Fibroblast of mammary gland (primary cell): ENCODE measurements at places on chromosomes 12 and 14.

- no peak for DNase-seq
Measured at GRCh38 chr14:101133068-101133467, 229.5 kb upstream of the RTL1 start.

- DNase-seq = no peak
Measured at GRCh38 chr12:12665194-12665593, 30.8 kb downstream of the GPR19 start.

DNA sequence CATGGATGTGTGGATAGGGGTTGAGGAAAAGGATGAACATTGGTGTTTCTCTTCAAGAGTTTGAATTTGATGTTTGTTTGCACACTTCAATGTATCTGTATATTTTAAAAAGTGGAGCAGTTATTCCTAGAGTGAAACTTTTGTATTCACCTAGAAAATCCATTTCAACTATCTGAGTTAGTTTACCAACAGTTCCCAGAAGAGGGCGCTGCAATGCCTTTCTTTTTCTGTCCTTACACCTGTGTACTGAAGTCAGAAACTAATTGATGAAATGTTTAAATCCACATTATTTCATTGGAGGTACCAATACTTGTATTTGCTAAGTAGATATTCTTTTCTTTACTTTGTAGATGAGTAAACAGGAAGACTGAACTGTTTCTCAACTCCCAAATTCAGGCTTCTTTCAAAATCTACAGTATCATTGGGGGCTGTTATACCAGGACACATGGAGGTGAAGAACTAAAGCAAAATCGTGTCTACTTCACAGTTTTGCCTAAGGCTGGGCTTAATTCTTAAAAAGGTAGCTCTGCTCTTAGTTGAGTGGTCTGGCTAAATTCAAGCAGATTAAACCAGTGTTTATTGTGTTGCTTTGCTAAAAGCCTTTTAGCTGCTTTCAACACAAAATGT lies 26.6 kb upstream of the KLRB1 start:
- DNase-seq = peak; percentile 59

DNA sequence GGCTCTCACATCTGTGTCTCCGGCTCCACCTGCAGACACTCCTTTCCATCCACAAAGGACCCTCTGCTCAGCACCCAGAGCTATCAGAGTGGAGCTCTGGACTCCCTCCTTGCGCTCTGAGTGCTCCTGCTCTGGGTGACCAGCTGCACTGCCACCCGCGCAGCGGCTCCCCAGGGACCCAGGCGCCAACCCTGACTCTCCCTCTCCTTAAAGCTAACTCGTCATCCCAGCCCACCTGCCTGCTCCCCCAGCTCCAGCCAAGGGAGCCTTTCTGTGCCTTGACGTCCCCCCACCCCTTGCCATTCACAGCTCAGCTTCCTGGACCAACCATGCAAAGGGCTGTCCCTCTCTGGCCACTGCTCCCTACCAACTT lies 99.0 kb downstream of the SETD3 start:
- DNase-seq = no peak

- DNase-seq = no peak
Measured at GRCh38 chr12:21483531-21483930, 17.9 kb downstream of the RECQL start.

DNA sequence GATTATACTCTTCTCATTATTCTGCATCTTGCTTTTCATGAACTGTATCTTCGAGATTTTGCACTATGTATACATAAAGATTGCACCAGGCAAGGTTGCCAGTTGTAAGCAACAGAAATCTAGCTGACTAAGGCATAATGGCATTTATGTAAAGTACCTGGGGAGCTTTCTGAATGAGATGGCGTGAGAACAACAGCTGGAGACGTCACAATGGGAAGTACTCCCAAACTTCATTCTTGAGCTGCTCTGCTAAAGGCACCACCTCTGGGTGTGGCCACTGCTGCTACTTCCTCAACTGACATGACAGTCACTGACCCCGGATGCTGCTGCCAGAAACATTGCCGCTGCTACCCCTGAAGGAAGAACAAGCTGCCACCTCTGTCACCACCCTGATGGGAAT lies 220.7 kb downstream of the NOVA1 start:
- no peak for DNase-seq

DNA sequence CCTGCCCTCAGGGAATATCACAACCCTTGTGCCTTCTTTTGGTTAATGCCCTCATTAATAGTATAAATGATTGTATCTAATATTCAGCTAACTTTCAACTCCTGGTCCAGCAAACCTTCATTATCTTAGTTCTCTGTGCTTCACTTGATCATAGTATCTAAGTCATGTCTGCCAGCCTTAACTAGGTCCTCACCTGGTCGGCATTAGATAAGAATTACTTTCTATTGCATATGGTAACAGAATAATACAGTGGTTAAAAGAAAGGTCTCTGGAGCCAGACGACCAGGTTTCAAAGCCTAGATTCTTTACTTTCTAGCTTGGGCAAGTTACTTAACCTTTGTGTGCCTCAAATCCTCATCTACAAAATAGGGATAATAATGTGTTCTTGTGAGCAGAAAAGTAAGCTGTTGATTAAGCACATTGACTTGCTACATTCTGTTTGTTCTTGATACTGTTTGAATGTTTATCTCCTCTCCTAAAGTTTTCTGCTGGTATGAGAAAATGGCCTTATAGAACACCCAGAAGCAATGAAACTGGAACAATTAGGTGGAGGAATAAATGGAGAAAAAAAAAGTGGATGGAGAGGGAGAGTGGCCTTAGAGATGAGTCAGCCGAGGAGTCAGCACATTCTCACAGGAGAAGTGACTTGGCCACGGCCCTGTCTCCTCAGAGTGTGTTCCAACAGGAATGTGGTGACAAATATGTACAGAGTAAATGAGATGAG lies 176.1 kb downstream of the SLC25A21 start:
- DNase-seq = peak; percentile 76
